Suprapubic skin (tissue), 4 donors: ENCODE measurements at places on chromosomes 12 and 14.

DNA sequence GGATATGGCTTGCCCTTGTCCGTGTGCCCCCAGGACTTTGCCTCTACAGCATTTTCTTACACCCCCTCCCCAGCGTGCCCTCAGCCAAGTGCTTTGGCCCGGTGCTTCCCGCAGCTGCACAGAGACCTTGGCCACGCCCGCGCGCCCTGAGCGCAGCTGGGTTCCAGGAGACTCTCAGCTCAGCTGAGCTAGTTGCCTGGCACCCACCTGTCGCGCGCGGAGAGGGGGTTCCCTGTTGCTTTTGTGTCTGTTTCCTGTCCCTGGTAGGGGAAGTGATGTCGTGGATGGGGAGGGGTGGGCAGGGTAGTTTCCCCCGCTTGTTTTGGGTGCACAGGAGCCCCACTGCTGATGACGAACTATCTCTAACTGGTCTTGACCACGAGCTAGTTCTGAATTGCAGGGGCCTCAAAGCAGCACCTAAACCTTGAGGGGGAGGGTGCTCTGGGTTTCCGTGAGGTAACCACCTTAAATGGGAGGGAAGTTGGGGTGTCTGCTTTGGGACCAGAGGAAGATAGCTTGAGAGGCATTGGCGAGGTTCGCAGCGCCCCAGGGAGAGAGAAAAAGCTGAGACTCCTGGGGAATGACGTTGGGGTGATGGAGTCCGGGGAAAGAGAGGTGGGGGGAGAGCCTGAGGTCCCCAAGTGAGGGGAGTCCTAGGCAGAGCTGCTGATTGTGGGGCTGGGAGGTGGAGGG, 1.5 kb downstream of the DIO3 start:
- H3K27ac ChIP-seq: no peak overlapping the region
- no peak for DNase-seq
- H3K4me3 ChIP-seq: no peak overlapping the region
- H3K36me3 ChIP-seq: no peaks in the 10 kb centered on the region

GRCh38 chr12:121299662-121300061, 3.2 kb upstream of the CAMKK2 start:
- no peaks in the 10 kb centered on the region for H3K27me3 ChIP-seq
- H3K27ac ChIP-seq: no peak overlapping the region
- H3K4me1 ChIP-seq: peaks cover 24% of the 10 kb centered on the region
- no peak for DNase-seq

GRCh38 chr12:30806989-30807694, 52.4 kb upstream of the CAPRIN2 start:
- DNase-seq: no peak
- H3K27me3 ChIP-seq: no peaks in the 10 kb centered on the region
- H3K36me3 ChIP-seq: no peaks in the 10 kb centered on the region
- no peaks in the 10 kb centered on the region for H3K4me1 ChIP-seq

DNA sequence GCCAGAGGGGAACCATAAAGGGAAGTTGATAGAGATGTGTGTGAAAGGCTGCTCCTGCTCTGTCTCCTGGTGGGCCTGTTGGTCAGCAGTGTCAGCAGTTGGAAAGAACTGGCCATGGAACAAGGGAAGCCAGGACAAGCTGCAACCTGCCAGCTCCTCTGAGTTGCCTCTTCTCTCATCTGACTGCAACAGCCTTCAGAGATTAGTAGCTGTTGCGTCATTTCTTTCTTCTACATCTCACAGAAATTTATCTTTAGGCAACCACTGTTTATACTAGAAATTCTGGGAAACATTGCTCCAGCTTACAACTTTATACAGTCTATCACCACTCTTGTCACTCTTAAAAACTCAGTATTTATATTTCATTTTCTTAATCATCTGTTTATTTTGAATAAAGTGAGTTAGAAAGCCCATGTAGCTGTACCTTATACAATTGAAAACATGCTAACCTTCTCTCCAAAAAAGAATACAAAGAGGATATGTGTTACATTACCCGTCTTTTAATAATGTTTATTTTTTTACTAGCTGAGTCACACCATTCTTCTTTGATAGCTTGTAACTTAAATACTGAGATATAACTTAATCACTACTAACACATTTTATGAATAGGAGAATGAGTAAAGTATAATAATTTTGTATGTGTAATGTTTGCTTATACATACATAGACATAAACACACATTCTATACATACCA, 224.2 kb downstream of the LRFN5 start:
- no peaks in the 10 kb centered on the region for H3K36me3 ChIP-seq
- DNase-seq: no peak
- H3K4me1 ChIP-seq: no peaks in the 10 kb centered on the region
- no peak overlapping the region for H3K4me3 ChIP-seq
- no peaks in the 10 kb centered on the region for H3K27me3 ChIP-seq
